ENCODE measurements at places on chromosomes 4 and X. TPM values are rescaled to one million over a fixed set of nuclear protein-coding genes. Genes with fewer than 3 reads are reported as not detected.

Gene RRH
- polyA plus RNA-seq, result 0.05 TPM

Gene MAGEC1
- not detected for polyA plus RNA-seq

- no peak for DNase-seq
Observed at GRCh38 chrX:23127586-23127985, 127.8 kb downstream of the DDX53 start.

GRCh38 chr4:166435449-166435848 is 562.4 kb downstream of the TLL1 start:
- DNase-seq, result peak; percentile 40

DNA sequence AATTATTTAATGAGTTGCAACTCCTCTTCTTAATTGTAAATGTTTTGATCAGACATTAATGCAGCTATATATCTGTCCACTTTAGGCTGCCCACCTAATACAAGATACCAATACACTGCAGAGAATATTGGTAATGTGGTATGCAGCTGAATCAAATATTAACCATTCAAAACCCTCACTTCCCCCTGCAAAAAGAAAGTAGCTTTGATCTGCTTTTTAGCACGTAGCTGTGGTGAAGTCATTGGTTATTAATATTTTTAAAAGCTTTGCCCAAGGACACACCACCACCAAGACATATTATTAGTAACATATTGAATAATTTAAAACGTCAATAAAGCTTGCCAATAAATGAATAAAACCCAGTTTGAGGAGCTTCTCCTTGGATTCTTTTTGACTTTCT is 28.6 kb upstream of the CYP2U1 start:
- DNase-seq, result no peak
